ENCODE measurements at places on chromosomes 7 and 10.
A peak's percentile ranks its signal among the peaks of the same experiment; 100 is the strongest.

DNA sequence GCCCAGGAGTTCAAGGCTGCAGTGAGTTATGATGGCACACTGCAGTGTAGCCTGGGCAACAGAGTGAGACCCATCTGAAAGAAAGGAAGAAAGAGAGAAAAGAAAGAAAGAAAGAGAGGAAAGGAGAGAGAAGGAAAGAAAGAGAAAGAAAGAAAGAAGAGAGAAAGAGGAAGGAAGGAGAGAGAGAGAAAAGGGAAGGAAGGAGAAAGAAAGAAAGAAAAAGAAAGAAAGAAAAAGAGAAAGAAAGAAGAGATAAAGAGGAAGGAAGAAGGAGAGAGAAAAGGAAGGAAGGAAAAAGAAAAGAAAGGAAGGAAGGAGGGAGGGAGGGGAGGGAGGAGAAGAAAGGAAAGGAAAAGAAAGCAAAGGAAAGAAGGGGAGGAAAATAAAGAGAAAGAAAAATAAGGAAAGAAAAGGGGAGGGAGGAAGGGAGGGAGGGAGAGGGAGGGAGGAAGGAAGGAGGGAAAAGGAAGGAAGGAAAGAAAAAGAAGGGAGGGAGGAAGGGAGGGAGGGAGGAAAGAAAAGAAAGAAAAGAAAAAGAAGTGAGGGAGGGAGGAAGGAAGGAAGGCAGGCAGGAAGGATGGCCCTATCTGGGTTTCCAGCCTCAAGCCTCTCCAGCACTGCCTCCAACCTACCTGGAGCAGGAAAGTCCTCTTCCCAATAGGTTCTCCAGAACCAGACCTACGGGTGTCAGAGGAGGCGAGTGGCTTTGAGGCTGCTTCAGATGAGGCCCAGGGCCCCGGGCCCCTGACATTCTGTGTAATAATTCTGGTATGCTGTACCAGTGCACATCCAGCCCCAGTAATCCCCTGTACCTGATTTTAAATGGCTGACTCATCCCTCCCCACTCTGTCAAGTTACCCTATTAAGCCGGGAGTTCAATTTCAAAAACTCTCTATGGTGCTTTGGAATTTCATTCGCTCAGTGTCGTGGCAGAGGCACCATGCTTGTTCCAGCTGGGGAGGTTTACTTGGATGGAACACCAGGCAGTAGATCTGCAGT lies 6.8 kb upstream of the PARD3 start:
- no peak for DNase-seq

GRCh38 chr7:6600093-6600492 lies 10.3 kb downstream of the INTS15 start:
- DNase-seq: no peak

DNA sequence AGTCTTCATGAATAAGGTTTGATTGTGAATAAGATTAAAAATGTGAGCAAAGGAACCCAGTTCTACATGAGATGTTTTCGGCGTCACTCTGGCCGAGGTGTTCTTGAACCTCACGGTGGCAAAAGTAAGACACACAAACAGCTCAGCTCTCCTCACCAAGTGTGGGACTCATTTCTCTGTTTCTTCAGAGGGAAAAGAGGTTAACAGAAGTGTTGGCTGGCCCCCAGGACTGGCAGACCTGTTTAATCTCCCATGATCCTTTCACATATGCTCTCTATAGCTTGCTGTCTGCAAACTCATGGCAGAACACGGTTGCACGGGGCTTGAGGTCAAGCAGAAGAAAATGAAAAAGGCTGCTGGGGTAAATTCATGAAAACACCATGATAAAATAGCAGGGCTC lies 394.4 kb downstream of the CALN1 start:
- DNase-seq: no peak

GRCh38 chr7:143279186-143280098 lies 5.3 kb upstream of the TMEM139 start:
- no peak for DNase-seq

DNA sequence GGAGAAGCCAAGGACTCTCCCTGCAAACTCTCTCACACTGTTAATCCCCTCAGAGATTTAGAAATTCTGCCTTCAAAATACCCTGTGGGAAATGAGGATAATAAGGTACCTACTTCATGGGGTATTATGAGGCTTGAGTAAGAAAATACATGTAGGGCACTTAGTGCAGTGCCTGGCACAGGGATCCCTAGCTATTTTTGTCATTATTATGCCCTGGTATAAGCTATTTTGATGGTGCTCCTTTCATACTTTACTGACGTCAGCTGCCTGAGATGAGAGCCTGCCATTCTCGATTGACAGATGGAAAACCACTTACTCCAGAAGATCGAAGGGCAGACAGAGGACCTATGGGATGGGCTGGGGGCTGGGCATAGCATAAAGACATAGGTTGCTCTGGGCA lies 30.1 kb downstream of the MKX start:
- DNase-seq: no peak

GRCh38 chr7:41696323-41696916 lies 6.5 kb downstream of the INHBA start:
- peak; percentile 85 for DNase-seq

Measured in left forelimb (tissue), 1 donor.